ENCODE measurements at places on chromosomes 4 and X.

DNA sequence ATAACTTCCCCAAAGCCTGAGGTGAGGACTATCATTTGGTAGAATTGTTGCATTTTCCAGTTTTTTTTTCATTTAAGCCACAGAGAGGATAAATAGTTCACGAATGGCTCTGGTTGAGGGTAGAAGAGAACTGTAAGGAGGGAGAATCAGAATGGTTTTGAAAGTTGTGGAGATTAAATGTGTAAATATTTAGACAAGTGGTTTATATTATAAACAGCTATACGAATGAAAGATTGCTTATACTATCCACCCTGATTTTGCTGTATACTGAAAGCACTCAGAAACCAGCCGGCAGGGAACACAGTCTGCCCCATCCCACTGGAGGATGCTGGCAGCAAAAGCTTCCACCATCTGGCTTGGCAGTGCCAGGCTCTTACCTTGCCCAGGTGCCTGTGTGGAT lies 341.1 kb downstream of the RAPGEF2 start:
- no peak for DNase-seq

DNA sequence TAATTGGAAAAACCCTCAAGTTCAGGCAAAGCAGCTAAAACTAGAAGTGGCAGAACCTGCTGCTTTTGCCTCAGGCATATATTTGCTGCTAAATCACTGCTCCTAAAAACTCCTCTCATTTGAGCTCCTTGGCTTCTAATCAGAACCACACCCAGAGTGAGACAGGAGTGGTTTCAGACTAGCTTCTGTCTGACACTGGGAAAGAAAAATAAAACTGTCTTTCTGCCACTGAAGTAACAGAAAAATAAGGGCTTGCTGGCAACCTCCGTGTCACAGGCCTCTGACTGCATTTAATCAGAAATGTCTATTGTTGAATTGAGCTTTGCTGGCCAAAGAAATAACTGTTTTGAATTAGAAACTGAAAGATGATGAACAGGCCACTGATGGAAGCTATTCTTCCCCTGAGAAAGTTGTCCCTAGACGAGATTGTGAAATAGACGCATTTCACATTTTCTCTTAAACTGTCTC lies 52.1 kb upstream of the RAP2C start:
- DNase-seq: no peak

DNA sequence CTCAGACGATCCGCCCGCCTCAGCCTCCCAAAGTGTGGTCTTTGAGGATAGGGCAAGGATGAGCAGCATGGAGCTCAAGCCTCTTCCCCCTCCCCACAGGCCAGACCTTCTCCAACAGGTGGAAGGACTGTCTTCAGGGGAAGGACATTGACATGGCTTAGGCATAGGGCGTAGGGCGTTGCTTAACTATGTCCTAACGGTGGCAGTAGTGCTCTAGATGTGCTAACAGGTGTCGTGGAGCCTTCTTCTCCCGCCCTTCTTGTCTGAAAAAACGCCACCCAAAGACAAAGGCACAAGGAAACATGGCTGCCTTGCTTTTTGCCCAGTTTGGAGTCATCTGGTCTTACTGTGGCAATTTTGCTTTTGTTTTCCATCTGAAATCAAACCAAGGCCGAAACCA lies 219.8 kb downstream of the OR13H1 start:
- no peak for DNase-seq

DNA sequence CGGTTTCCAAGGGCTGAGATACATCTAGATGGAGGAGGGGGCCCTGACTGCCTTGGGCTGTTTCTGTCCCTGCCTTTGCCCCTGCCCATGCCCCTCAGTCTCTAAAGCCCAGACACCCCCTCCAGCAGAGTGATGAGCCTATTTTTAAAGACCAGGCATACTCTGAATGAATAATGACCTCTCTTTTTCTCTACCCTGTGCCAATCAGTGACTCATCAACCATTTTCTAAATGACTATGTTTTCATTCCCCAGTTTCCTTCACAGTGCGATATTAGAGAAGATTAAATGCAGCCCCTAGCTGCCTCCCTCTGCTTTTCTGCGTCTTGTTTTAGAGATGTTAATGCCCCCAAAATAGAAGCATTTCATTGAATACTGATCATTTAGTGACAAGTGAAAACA lies 15.5 kb upstream of the NHS start:
- no peak for DNase-seq

DNA sequence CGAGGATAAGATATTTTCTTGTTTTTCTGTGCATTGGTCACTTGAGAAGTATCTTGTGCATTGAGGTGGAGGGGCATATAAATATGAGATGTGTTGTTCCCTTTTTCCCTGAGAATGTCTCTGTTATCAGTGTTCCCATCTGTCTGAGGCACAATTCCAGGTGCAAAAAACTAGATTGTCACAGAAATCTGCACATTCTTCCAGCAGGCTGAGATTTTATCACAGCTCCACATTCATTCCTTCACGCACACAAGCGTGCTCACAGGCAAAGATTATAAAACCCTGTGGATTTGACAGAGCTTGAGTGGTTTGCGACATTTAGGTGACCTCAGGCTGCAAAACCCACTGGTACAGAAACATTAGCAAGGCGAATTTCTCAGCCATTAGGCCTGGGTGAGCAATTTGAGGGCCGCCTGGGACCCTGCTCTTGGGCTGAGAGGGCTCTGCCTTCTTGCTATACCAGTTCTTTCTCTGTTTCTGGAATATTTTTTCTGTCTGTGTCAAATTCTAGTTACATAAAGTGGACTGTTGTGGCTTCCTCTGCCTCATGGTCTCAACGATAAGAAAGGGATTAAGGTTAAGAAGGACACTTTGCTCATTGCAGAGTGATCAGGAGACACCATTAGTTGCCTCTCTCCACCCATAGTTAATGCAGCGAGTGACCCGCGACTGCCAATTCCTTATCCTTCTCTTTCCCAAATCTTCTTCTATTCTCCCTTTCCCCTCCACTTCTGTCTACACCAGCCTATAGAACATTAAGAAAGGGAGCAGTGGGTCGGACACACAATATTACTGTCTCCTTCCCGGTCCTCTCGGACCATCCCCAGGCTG lies 86.7 kb upstream of the C1QTNF7 start:
- no peak for DNase-seq

GRCh38 chr4:155077452-155078229 lies 130.8 kb upstream of the NPY2R start:
- DNase-seq: no peak

DNA sequence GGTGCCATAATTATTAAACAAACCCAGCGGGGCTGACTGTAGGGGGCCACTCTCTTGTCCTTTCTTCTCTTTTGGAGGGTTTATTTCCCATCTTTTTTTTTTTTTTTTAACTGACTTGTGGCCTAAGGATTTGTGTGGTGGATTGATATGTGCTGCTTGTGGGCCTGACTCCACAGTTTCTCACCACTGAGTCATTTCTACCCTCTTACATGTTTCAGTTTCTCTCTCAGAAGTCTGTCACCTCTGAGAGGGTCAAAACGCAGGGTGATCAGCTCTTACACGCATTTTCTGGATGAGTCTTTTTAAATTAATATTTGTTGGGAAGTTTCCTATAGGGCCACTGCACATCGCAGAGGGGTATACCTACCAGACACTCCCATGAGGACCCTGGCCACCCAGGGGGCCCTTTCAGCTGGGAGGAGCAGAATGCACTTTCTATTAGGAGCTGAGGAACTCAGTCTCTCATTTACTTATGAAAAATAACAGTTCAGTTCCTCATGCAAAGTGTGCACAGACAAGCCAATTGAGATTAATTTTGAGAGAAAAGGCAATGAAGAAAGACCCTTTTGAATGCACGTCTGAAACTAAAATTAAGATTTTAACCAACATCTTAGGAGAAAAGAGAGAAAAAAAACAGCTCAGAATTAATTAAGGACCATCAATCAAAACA lies 407.9 kb downstream of the TECRL start:
- no peak for DNase-seq

- DNase-seq: no peak
Measured at GRCh38 chr4:41359422-41359775, 102.7 kb downstream of the UCHL1 start.

GRCh38 chrX:46572340-46572936 lies 1.1 kb upstream of the CHST7 start:
- DNase-seq: no peak

DNA sequence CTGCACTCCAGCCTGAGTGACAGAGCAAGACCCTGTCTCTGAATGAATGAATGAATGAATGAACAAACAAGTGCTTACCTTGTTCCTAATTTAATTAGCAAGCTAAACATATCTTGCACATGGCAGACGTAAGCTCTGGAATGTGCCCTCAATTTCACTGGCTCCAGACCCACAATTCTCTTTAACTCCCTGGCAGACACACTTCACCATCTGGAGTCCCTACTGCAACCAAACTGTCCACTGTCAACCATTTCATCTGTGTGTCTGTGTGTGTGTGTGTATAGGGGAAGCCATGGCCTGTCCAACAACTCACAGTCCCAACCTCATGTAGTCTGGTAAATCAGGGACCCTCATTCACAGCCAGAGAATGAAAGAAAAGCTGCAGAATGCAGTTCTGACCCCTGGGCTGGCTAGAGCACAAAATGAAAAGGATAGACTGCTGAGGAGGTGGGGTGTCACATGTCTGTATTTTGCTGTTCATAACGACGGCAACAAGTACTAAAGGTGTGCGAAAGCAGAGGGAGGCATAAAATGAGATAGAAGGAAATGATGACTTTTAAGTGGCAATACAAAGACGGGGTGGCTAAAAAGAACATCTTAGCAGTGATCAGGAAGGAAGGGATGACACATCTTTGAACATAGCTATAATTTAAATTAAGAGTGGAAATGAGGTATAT lies 114.1 kb downstream of the TSPAN5 start:
- DNase-seq: no peak

DNA sequence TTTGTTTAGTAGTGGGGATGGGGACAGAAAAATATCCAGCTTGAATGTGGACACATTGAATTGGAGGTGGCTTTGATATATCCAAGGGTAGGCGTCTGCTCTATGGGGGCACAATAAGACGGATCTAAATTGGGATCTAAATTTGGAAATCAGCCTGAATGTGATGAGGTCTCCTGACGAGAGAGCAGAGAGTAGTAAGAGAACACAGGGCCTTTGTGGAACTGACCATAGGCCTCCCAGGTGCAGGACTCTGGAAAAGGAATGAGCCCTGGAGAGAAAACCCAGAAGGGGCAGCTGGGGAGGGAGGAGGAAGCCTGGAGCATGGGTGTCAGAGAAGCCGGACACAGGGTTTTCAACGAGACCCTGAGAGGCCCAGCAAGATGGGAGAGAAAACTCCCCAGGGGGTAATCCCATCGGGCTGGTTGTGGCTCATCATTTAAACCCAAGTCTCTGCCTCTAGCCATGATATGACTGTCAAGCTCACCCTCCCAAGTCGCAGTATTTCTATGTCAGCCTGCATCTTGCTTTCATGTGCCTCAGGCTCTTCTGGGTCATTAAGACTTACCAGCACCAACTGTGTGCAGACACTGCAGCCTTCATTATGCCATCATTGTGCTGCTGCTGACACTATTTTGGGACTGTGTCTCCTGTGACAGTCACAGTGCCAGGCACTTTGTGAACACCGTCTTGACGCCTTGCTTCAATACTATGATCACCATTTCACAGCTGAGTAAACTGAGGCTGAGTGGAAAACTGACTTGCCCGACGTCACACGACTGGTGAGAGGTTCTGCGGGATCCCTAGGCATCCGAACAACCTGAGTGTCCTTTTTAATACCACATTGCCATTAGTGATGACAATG lies 57.1 kb downstream of the ANAPC4 start:
- no peak for DNase-seq

- DNase-seq: no peak
Measured at GRCh38 chr4:110163327-110164069, 34.9 kb downstream of the ELOVL6 start.

DNA sequence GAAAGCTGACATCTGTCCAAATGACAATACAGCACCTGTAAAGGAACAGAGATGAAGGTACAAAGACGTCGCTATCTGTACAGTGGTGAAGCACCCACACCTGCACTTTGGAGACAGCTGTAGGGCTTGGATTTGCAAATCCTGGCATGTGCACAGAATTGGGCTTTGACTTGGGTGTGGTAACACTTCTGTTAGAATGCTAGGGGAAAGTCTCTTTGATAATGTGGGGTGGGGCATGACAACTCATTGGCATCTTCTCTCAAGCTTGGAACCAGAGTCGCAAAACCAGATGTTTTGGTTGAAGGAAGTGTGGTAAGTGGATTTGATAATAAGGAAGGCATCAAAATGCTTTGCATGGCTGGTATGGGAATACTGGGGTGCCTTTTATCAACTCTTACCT lies 55.5 kb downstream of the VCX3B start:
- DNase-seq: peak; percentile 69

DNA sequence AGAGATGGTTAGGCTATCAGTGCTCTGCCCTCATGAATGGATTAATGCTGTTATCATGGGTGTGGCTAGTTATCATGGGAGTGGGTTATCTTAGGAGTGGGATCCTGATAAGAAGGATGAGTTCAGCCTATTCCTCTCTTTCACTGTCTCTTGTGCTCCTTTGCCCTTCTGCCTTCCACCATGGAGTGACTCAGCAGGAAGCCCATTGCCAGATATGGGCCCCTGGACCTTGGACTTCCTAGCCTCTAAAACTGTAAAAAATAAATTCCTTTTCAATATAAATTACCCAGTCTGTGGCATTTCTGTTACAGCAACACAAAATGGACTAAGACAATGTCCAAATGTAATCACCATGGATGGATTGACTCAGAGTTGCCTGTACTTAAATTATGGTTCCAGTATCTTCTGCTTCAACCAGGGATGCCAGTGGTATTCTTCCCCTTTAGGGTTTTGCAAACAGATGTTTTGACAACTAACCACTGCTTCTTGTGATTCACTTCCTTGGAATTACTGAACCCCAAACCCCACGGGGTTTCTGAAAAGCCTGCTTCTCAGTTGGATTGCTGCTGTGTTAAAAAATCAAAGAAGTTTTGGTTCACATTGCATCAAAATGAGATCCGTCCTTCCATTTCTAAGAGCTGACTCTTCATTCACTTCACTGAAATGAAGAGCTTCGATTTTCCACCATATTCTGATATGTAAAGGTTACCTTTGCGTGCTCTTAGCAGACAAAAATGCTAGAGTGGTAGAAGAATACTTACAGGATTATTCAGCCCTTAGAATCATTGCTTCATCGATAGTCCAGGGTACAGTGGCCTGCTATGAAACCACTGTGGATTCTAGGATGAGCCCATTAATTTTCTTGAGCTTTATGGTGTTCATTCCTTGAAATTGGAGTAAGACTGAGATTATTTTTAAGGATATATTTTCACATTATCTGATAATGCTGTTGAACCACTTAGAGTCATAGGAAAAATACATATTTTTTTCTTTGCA lies 107.7 kb downstream of the FRMPD4 start:
- DNase-seq: no peak

GRCh38 chr4:169164669-169165415 lies 105.9 kb downstream of the SH3RF1 start:
- DNase-seq: no peak

DNA sequence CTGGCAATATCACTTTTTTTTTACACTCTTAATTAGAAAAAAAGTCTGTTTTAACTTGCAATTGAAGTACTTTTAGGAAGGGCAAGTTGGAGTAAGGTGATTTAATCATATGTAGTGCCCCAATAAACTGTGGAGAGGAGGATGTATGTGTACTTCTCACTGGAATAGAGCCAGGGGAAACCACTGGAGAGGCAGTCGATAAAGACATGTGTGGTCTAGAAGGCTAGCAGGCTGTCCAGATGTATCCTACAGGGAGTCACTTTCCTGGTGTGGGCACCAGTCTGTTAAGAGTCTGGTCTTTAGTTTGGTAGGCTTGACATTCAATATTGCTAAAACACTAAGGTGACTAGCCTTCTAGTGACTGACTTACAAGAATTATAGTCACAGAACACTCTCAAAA lies 9.6 kb upstream of the SGMS2 start:
- no peak for DNase-seq

GRCh38 chr4:119008761-119009160 lies 120.1 kb downstream of the SYNPO2 start:
- no peak for DNase-seq
